GF-D8 (cell line): ENCODE measurements at places on chromosomes 1 and 21.

GRCh38 chr1:59078070-59078800, 218.7 kb upstream of the FGGY start:
- no peak for DNase-seq

DNA sequence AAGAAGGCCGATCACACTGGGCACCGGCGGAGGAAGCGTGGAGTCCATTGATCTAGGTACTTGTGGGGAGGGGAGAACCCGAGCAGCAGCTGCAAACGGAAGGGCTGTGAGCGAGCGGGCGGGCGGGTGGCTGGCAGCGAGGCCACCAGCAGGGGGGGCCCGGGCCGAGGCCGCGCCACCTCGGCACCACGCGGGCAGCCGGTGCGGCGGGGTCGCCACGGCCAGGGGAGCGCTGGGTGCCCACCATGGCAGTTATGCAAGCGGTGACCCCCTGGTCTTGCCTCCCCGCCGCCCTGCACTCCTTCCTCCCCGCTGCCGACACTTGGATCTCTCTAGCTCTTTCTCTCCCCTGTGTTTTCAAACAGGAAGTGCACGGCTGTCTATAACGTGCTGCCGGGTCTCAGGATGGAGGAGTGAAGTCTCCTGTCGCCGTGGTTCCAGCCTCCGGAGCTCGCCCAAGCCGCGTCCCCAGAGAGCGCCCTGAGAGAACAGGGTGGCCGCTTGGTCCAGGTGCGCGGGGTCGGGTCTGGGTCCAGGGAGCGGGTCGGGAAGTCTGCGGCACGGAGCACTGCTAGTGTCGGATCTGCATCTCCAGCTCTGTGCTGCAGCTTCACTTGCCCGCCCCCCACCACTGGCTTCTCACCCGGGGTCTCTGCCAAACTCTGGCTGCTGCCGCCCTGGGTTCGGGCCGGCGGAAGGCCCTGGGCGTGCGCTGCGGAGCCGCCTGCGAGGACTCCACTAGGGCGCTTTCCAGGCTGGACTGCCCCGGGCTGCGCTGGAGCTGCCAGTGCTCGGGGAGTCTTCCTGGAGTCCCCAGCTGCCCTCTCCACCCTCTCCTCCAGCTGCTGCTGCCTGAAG, 22.7 kb downstream of the LRRC8D start:
- peak; percentile 49 for DNase-seq

GRCh38 chr21:19141511-19141910, 737.9 kb upstream of the TMPRSS15 start:
- DNase-seq: no peak

DNA sequence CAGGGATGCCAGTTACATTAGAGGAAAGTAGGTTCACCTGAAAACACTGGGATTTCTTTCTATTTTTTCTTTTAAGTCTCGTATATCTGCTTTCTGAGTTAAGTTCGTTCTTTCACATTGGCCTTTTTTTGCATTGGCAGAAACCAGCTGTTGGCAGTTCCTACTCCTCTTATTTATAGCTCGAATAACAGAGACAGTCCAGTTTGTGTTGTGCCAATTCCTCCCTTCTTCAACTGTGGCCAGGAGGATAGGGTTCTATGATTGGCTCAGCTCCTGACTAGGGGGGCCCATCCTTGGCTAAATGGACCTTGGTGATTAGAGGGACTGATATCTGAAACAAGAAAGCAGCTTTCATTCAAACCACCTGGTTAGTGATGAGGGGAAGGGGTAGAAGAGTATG, 115.8 kb downstream of the RPS6KC1 start:
- no peak for DNase-seq
